ENCODE measurements at places on chromosomes 3 and 15. TPM values are rescaled to one million over a fixed set of nuclear protein-coding genes. Genes with fewer than 3 reads are reported as not detected.
A peak's percentile ranks its signal among the peaks of the same experiment; 100 is the strongest.

ZNF502 gene
- total RNA-seq = 5.2 TPM

TRPM1 gene
- total RNA-seq = not detected

GRCh38 chr15:58522391-58522790 lies 90.6 kb downstream of the LIPC start:
- peaks cover 28% of the 10 kb centered on the region for H3K4me1 ChIP-seq
- no peak for DNase-seq
- no peak overlapping the region for H3K4me3 ChIP-seq
- H3K36me3 ChIP-seq = no peaks in the 10 kb centered on the region
- H3K27ac ChIP-seq = no peak overlapping the region

DNA sequence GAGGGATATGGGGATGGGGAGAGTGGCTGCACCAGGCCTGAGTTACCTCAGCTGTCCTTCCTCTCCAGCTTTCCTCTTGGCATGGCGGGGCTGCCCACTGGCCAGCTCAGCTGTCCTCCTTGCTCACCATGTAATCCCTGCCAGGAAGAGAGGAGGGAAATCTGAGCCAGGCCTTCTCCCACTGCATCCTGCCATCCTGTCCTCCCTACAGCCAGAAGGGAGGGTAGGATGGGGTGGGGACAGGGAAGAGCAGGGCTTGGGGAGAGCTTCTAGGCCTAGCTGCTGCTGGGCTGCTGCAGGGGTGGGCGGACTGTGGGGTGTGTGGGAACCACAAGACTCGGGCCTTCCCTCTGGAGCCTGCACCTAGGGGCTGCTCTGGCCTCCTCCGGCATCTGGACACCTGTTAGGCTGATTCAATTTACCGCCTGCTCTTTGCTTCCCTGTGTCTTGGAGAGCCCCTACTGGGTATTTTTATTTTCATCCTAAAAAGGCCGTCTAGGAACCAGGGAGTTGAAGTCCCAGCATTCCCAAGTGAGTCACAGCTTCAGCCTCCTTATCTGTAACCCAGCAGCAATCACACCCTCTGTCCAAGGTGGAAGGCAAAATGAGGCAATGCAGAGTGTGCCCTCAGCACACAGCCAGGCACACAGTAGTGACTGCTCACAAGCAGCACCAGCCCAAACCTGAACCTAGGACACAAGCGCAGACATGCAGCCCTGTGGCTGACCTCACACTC lies 13.1 kb upstream of the KY start:
- no peaks in the 10 kb centered on the region for H3K36me3 ChIP-seq
- peaks cover 7% of the 10 kb centered on the region for H3K4me1 ChIP-seq
- no peak for DNase-seq
- no peak overlapping the region for H3K4me3 ChIP-seq
- H3K27me3 ChIP-seq = no peaks in the 10 kb centered on the region

- peaks cover 88% of the 10 kb centered on the region for H3K4me1 ChIP-seq
- H3K4me3 ChIP-seq = no peak overlapping the region
- peak; percentile 5 for DNase-seq
- no peak overlapping the region for H3K27ac ChIP-seq
- H3K36me3 ChIP-seq = no peaks in the 10 kb centered on the region
Observed at GRCh38 chr3:25479727-25480010, 51.6 kb downstream of the RARB start.

DNA sequence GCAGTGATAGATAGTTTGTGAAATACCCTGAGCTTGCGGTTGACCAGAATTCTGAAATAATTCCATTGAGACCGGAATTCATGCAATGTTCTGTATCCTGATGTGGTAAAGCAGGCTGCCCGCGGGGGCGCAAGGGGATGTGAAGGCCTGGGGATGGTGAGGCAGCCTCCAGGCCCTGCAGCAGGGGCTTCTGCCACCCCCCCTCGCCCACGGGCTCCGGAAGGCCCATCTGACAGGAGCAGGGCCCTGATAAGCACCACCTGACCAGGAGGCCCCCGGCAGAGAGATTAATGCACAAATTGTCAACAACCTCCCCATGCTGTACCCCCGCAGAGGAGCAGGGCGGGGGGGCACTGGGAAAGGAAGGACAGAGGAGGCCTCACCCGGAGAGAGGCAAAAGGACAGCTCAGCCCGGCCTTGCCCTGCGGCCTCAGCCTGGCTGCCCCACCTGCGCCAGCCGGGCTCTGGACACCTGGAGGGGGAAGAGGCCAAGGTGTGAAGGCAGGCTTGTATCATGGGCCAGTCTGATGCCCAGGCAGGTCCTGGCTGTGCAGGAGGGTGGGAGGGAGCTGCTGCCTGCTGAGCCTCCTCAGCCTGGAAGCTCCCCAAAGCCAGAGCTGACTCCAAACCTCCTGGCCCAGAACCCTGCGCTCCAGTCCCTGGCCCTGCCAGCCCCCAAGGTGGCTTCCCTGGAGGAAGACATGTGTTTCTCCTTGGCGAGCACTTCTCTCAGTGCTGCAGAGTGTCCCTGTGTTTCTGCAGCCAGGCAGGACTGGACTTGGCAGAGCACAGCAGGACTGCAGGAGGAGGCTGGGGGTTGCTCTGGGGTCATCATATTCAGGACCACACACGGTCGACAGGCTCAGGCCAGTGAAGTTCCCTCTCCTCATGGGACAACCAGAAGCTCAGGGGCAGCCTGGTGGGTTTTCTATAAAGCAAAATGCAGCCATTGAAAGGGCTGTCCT lies 46.5 kb downstream of the RPN1 start:
- H3K36me3 ChIP-seq = no peaks in the 10 kb centered on the region
- no peak overlapping the region for H3K27ac ChIP-seq
- no peak overlapping the region for H3K4me3 ChIP-seq
- no peaks in the 10 kb centered on the region for H3K27me3 ChIP-seq
- no peak for DNase-seq
